Activated T-helper 9 cell treated with anti-CD3 and anti-CD28 coated beads, Interleukin-2, amount 50 U/mL, for 16 hours (primary cell): ENCODE measurements at places on chromosomes 6 and 20.

DNA sequence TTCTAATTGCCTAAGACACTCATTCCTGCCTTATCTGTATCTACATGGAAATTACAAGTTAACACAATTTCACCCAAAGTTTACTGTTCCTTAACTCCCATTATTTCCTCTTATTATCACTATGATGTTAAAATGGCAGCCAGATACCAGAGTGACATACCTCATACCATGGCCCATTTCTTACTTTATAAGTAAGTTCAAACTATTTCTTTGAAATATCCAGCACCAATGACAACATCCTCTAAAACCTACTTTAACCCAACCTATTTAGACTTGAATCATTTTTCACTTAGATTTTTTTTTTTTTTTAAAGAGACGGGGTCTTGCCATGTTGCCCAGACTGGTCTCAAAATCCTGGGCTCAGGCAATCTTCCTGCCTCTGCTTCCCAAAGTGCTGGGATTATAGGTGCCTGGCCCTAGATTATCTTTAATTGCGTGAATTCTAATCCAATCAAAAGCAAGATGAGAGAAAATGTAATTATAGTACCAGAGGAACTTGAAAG, 10.0 kb downstream of the REV3L start:
- DNase-seq = no peak

GRCh38 chr20:32037929-32038328, 14.1 kb upstream of the HCK start:
- DNase-seq = no peak

DNA sequence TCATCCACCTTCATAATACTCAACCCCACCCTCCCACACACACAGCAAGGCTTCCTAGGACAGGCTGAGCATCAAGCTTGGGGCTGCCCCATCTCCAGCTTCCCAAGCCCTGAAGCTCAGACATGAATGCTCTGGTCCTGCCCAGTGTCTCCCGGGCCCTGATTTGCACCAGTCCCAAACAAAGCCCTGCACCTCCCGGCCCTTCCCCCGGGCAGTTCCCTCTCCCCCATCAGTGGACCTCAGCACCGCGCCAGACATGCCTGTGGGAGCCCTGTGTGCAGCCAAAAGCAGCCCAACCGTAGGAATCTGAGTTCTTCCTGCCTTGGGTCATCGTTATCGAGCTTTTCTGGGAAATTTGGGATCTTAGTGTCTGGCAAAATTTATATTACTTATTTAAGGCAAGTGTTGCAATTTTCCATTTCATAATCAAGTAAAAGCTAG, 63.5 kb downstream of the THBS2 start:
- DNase-seq = no peak

DNA sequence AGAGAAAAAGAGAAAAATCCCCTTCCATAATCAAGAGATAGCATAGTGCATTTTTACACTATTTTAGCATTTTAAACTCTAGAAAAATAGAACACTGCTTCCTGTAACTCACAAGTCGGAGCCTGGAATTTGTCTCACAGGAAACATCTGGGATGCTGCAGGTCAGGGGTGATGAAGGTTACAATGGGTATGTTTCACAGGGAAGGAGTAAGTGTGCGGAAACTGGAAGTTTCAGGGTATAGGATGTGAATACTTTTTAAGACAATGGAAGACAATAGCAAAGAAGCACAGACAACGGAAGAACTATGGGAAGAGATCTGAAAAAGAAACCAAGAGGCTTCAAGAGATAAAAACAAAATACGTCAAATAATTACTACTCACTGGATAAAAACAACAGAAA, 361.0 kb upstream of the MARCKS start:
- no peak for DNase-seq

- no peak for DNase-seq
Observed at GRCh38 chr6:161038229-161039031, 46.9 kb downstream of the MAP3K4 start.

- no peak for DNase-seq
Observed at GRCh38 chr6:155262655-155263054, 1.2 kb upstream of the CLDN20 start.

- peak; percentile 22 for DNase-seq
Observed at GRCh38 chr20:32509639-32510066, 75.5 kb downstream of the NOL4L start.

GRCh38 chr6:139703780-139704179, 329.3 kb upstream of the CITED2 start:
- DNase-seq = no peak

- no peak for DNase-seq
Observed at GRCh38 chr20:63073738-63074065, 66.9 kb upstream of the BHLHE23 start.
